ENCODE measurements at places on chromosomes 12 and 14.

DNA sequence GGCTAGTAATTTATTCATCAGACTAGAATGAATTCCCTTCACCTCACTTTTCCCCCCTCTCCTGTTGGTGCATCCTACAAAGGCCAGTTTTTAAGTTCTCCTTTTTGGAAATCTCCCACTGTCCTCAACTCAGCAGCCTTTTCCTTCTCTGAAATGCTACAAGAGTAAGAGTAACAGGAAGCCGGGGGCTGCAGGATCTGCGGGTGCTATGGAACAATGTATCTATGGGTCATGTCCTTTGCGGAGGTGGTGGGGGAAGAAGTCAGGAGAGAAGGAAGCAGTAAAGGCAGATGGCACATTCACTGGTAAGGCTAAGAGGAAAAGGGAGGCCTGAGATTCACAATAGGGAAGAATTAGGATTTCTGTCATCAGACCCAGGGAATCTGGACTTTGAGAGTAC is 22.2 kb upstream of the TESC start:
- DNase-seq = no peak

DNA sequence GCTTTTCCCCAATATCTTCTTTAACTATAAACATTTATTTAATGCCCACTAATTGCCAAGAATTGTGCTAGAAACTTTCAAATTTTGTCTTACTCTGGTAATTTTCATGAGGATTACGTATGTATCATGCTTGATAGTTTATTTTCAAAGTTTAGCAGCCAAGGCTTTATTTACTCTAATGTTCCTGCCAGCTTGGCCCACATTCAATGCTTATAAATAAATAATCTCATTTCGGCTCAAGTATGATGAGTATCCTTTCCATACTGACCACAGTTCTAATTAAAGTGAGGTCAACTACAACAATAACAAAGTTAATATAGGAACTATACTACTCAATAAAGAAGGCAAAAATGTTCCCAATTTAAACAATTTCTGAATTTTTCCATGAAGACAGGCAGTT is 259.2 kb downstream of the MED13L start:
- no peak for DNase-seq

GRCh38 chr14:34229140-34229539 is 232.9 kb downstream of the SPTSSA start:
- no peak for DNase-seq

DNA sequence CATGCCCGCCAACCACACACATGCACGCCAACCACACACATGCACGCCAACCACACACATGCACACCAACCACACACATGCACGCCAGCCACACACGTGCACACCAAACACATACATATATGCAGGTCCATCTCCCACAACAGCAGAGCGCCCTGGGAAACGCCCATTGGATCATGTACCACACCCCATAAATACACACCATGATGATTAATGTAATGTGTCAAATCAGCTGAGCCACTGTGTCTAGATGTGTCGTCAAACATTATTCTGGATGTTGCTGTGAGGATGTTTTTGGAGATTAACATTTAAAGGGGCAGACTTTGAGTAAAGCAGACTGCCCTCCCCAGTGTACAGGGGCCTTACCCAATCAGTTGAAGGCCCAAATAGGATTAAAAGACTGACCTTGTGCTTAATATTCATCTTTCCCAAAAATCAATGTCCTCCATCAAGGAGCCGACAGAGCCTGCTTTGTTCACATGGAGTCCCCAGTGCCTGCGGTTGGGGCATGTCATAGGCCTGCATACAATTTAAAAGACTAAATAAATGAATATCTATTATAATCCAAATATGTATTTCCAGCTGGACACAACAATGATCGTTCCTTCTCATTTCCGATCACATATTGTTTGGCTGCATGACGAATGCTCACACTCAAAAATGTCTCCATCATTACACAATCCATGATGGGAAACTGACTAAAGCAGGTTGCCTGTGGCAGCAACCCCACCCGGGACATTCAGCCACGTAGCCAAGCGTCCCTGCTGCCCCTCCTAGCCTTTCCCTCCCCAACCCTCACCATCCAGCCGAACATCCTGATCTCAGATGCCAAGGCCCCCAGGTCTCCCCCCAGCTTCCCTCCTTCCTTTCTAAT is 23.2 kb upstream of the BDKRB2 start:
- DNase-seq = no peak

GRCh38 chr14:92880351-92880750 is 42.6 kb upstream of the CHGA start:
- DNase-seq = no peak

DNA sequence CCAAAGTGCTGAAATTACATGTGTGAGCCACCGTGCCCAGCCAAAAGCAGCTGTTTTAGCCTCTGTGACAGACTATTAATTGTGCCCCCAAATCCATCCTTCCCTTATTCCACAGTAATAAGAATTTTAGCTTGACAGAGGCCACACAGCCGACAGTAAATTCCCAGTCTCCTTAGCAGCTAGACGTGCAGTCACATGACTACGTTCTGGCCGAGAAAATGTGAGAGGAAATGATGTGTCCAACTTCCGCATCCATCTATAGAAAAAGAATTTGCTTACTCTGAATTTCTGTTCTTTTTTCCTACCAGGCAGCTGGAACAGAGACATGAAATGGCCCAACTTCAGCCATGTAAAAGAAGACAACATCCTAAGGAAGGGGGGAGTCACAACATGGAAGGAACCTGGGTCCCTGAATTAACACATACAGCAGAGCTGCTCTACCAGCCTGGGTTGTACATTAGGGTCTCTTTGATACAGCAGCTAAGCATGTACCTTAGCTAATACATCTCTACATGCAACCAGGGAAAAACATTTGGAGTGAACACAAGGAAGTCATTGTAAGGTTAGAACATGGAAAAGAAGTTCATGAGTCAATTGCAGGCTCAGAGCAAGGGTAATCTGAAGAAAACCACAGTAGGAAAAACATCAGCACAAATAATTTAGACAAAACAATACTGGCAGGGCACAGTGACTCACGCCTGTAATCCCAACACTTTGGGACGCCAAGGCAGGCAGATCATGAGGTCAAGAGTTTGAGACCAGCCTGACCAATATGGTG is 35.5 kb downstream of the CIT start:
- DNase-seq = no peak

DNA sequence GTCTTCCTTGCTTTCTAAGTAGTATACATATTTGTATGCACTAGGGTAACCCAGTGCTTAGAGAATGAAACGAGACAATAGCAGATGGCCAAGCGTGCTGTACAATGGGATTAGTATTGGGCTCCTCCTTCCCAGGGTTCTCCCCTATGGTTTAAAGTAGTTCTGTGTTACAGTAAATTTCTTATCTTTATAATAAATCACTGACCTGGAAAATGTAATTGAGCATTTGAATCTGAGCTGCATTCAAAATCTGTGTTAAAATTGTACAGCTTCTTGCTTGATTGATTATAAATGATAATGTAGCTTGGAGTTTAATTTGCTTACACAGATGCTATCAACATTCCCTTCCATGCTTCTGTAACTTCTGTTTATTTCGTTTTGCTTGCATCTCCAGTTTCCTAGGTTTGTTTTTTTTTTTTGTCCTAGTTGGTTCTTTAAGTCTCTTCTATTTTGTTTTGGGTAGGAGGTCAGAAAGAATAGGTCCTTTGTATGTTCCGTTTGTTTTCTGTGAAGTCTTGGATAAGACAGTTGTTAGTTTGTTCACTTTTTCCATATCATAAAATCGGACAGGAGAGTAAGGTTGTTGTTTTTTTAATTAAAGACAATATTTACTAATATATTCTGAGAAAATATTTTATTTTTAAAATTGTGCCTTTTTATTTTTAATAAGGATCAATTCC is 171.2 kb downstream of the ERC1 start:
- no peak for DNase-seq

DNA sequence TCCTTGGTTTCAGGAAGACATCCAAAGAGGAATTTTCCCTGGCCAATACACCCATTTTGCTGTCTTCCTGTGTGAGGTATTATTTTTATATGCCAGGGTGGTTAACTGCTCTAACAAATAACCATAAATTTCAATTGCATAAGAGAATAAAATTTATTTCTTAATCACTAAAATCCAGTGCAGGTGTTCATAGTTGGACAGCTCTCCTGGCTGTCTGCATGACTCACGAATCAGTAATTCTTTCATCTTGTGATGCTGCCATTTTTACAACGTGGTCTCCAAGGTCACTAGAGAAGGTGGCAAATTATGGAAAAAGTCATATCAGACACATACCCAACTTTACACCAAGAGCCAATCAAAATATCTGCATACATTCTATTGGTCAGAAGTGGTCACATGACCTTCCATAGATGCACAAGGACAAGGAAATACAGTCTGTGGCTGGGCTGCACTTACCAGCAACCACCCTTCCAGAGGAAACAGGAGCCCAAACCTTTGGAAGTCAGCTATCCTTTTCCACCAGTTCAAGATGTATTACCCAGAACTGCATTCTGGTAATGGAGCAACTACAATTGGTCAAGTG is 193.5 kb upstream of the PLEKHG7 start:
- no peak for DNase-seq
